ENCODE measurements at places on chromosomes 7 and 10. TPM values are rescaled to one million over a fixed set of nuclear protein-coding genes. Genes with fewer than 3 reads are reported as not detected.
A peak's percentile ranks its signal among the peaks of the same experiment; 100 is the strongest.

DNA sequence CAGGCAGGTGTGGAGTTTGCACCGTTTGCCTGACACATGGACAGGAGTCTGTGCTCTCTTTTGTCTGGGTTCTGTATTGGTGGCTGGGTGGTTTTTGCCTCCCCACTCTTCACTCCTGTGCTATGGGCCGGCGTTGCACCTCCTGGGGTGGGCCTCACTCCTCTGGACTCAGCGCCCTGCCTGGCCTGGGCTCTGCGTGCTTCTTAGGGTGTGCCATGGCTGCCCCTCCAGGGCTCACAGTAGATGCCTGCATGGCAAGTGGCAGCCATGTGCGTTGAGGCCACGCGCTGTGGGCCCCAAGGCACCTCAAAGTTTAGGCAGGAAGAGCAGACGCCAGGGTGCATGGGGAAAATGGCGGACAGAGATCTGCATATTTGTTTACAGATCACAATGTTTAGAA lies 319.8 kb downstream of the ADARB2 start:
- ATAC-seq = no peak

DNA sequence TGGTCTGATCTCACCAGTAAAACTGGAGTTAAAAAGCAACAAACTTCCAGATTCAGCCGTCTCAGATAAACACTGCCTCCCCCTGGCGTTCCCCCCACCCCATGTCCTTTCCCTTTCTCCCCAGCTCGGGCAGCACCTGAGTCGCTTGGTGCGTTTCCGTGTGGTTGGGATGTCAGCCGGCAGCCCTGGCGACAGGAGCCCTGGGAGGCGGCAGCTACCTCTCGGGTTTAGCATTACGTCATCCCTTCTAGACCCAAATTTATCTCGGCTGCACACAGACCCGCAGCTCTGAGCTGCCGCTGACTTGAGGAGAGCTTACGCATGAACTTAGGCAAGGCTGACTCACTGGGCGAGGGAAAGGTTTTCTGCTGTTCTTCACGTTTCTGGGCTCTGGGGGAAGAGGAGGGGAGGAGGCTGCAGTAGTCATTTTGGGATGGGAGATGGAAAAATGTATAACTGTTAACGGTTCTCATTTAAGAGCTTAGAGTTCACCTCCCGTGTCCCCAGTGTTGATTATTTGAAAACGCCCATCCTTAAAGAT lies 14.4 kb downstream of the MXI1 start:
- peak; percentile 45 for ATAC-seq

GRCh38 chr7:95865716-95866371 lies 93.5 kb downstream of the DYNC1I1 start:
- ATAC-seq = no peak

DNA sequence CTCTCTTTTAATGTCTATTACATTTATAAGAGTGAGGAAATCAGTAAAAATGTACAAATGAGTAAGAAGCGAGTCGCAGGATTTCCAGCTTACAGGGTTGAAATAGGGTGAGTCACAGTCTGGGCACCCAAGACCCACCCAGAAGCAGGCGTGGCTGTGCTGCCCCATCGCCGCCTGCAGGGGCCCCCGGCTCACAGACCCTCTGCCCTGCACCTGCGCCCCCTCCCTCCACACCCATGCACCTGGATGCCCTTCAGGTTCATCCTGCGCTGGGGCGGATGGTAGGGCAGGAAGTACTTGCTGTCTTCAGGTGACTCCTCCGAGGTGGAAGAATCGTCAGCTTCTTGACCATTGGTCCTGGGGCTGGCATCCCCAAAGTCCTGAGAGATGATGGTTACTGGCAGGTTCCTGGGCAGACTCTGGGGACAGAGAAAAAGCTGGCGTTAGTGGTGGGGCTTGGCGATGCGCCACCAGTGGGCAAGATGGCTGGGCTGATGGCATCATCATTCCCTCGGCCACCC lies 90.2 kb upstream of the GNA12 start:
- ATAC-seq = peak; percentile 41

Gene PRKAR2B
- total RNA-seq = 1.2 TPM

Gene GHRHR
- total RNA-seq = not detected

Gene CPA2
- total RNA-seq = not detected

DNA sequence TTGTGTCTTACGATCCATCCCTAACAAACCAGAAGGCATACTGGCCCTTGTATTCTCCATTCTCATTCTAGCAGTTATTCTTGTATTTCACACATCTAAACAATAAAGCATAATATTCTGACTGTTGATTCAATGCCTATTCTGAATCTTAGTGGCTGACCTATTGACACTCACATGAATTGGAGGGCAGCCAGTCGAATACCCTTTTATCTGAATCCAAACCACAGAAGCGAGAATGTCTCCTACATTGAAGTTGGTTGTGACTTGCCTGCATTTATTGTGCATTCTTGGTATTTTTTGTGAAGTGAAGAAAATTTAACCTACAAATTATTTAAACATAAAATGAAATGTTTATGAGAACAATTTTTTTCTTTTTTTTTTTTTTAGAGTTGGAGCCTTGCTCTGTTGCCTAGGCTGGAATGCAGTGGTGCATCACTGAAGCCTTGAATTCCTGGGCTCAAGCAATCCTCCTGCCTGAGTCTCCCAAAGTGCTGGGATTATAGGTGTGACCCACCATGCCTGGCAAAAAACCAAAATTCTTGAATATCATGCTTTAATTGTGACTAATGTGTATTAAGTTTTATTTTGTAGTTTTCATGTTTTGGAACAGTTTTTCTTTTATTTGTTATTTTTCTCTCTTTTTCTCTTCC lies 22.7 kb downstream of the EXOC4 start:
- no peak for ATAC-seq

- no peak for ATAC-seq
These were observed 775.7 kb upstream of the IGFBP3 start for GRCh38 chr7:46696741-46697140.

Gene ZP3
- 19.8 TPM for total RNA-seq

Gene SH2B2
- total RNA-seq = 1.1 TPM

- no peak for ATAC-seq
These were observed 75.6 kb downstream of the SNX10 start for GRCh38 chr7:26367219-26367711.

Gene SPDYE9
- not detected for total RNA-seq

- no peak for ATAC-seq
These were observed 336.8 kb downstream of the AUTS2 start for GRCh38 chr7:69935107-69935506.

DNA sequence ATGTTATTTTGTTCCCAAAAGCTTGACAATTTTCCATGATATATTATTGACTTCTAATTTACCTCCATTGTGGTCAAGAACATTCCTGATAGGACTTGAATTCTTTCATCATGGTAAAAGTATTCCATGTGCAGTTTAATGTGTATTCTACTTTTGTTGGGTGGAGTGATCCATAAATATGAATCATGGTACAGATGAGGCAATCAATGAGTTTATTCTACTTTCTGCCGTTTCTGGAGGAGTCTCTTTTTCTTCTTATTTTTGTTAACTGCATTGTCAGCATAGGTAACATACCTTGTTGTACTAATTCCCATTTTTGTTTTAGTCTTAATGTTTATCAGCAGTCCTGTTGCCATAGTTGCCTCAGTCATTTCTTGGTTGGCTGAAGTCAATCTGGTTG lies 69.6 kb downstream of the SHOC2 start:
- ATAC-seq = no peak

DNA sequence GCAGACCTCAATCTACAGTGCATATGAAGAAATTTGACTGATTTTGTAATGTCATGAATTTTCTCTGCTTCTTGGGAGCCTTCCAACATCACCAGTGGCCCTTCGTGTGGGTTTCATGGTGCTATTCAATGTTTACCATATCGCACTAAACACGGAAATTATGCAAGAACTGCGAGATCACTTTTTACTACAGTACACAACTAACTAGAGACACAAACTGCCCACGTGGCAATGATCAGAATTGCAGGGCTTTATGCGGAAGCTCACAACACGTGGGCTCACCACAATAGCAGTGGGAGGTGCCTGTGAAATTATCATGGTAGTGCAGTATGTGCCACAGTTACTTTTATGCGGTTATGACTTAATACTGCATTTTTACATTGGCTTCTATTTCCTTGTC lies 449.7 kb upstream of the KLF6 start:
- ATAC-seq = no peak

DNA sequence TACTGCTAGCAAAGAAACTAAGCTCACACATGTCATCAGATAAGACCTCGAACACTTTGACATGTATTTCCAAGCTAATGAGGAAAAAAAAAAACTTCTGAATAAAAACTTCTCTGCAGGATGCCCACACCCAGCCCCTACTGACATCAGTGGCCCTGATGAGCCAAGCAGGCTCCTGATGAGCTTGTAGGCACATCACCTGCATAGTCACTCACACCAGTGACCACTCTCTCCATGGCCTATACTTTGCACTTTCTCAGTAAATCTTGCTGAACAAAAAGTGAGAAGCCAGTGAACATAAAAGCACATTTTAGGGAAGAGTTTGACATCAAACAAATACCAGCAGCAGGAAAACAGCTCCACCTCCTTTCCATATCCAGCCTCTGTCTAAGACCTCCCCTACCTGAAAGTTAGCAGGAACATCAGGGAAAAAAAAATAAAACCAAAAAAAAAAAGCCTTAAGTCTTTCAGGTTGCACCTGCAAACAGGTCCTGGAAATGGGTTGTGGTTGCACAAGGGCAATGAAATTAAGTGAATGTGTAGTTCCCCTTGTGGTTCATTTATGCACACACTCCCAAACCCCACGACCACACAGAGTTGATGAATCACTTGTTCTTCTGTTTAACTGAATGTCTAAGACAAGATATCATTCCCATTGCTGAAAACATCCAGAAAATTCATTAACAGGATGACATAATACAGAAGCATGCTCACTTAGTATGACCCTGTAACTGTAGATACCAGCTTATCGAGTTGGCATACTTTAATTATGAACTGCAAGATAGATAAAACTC lies 205.2 kb upstream of the PDE1C start:
- ATAC-seq = no peak

GRCh38 chr10:120539076-120539475 lies 82.0 kb downstream of the PLPP4 start:
- ATAC-seq = no peak

Gene CALCR
- total RNA-seq = not detected

DNA sequence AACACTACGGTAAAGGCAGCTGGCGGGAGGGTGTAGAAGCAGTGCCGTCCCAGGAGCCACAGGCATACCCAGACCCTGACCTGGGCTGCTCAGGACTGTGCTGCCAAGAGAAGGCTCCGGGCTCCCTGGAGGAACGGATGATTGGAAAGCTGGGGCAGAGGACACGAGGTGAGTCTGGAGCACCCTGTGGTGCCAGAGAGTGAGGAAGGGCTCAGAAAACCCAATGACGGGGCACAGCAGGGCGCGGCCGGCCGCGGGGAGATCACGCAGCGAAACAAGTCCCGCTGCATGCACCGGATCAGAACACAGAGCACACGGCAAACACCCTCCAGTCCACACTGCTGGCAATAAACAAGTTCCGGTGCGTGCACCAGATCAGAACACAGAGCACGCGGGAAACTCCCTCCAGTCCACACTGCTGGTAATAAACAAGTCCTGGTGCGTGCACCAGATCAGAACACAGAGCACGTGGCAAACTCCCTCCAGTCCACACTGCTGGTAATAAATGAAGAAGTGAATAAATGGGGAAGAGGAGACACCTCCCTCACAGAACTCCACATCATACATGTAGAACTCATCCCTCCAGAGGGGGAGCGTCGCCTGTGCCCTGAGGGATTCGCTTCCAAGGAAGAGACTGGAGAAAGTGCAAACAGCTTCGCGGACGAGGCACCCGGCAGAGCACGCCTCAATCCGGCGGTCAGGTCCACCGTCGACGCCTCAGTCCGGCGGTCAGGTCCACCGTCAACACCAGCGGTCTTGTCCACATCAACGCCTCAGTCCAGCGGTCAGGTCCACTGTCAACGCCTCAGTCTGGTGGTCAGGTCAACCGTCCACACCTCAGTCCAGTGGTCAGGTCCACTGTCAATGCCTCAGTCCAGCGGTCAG lies 265.0 kb downstream of the MAD1L1 start:
- ATAC-seq = no peak

- ATAC-seq = peak; percentile 41
These were observed 17.8 kb upstream of the CH25H start for GRCh38 chr10:89224739-89225443.

Gene MBL2
- total RNA-seq = not detected

Gene CCAR1
- total RNA-seq = 42.8 TPM

Gene DDX21
- 67.2 TPM for total RNA-seq

GRCh38 chr7:73341877-73342276 lies 13.9 kb downstream of the FKBP6 start:
- ATAC-seq = no peak

Gene FAM25C
- not detected for total RNA-seq

Gene MALRD1
- 0.08 TPM for total RNA-seq

Gene WEE2
- total RNA-seq = not detected

Gene CCDC172
- total RNA-seq = not detected

GRCh38 chr10:22344249-22344648 lies 1.0 kb upstream of the SPAG6 start:
- no peak for ATAC-seq

Gene FAM25A
- 29.4 TPM for total RNA-seq

Gene CALD1
- 46.1 TPM for total RNA-seq
